ENCODE measurements at places on chromosomes 13 and 19. TPM values are rescaled to one million over a fixed set of nuclear protein-coding genes. Genes with fewer than 3 reads are reported as not detected.

NLRP11 gene
- not detected for total RNA-seq

RXFP2 gene
- total RNA-seq = 1.0 TPM

GRCh38 chr13:41061914-41062837, 867 bp downstream of the WBP4 start:
- peak overlapping the region; percentile 90 for H3K4me3 ChIP-seq
- peaks cover 40% of the 10 kb centered on the region for H3K4me1 ChIP-seq
- DNase-seq = peak; percentile 19
- peaks cover 15% of the 10 kb centered on the region for H3K36me3 ChIP-seq
- no peaks in the 10 kb centered on the region for H3K27me3 ChIP-seq

DNA sequence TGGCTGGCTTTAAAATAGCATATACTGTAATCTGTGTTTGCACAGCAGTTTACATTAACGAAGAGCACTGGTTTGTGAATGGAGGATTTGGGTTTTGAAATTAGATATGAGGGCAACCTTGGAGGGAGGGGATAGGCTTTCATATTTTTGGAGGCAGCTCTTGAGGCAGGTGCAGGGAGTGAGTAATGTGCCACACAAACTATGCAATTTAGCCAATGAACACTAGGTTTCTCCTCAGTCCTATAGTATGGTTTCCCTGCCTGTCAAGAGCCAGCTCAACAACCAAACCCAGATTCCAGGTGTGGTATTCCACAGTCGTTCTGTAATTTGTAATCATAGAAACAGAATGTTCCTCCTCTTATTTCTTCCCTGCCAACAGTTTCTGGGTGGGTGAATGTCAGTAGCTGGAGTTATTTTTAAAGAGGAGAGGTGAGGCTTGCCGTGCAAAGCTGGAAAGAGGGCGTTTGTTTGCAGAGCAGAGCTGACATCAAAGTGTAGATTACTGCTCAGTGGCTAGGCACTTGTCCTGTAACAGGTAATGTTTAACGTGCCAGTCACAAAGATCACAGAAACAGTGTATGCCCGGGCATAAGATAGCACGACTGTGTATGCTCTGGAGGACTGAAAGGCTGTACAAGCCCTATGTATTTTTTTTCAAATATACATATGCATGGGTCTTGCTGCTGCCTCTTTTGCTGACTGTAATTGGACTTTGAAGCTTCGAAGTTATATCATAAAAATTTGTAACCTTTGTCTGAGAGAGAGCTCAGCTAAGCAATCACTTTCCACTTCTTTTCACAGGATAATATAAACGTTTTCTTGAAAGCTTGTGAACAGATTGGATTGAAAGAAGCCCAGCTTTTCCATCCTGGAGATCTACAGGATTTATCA, 124.2 kb downstream of the LMO7 start:
- no peak for DNase-seq
- peak overlapping the region; percentile 22 for H3K4me3 ChIP-seq
- no peaks in the 10 kb centered on the region for H3K36me3 ChIP-seq
- no peaks in the 10 kb centered on the region for H3K27me3 ChIP-seq
- peak overlapping the region; percentile 58 for H3K27ac ChIP-seq

DNA sequence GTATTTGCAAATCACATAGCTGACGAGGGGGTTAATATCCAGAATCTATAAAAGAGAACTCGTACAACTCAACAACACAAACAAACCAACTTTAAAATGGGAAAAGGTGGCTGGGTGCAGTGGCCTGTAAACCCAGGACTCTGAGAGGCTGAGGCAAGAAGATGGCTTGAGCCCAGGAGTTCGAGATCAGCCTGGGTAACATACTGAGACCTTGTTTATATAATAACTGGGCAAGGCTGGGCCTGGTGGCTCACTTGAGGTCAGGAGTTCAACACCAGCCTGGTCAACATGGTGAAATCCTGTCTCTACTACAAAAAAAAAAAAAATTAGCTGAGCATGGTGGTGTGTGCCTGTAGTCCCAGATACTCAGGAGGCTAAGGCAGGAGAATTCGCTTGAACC, 21.8 kb upstream of the TM6SF2 start:
- no peaks in the 10 kb centered on the region for H3K4me1 ChIP-seq
- peaks cover 15% of the 10 kb centered on the region for H3K36me3 ChIP-seq
- DNase-seq = no peak

DNA sequence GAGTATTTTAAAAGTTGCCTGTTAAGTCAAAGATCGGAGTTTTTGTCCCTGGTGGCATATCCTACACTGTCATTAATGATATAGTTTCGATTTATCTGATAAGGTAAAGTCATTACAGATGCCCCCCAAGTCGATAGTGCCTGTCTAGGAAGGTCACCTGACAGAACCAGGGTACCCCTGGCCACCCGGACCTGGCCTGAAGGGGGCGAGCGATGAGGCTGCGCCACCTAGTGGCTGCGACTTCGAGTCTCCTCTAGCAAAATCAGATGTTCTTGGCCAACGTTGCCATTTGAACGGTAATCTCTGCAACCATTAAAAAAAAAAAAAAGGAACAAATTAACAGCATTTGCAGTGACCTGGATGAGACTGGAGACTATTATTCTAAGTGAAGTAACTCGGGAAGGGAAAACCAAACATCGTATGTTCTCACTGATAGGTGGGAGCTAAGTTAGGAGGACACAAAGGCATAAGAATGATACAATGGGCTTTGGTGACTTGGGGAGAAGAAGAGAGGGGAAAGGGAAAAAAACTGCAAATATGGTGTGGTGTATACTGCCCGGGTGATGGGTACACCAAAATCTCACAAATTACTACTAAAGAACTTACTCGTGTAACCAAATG, 565.1 kb downstream of the LIG4 start:
- no peak overlapping the region for H3K4me3 ChIP-seq
- no peaks in the 10 kb centered on the region for H3K4me1 ChIP-seq
- peak; percentile 15 for DNase-seq

DNA sequence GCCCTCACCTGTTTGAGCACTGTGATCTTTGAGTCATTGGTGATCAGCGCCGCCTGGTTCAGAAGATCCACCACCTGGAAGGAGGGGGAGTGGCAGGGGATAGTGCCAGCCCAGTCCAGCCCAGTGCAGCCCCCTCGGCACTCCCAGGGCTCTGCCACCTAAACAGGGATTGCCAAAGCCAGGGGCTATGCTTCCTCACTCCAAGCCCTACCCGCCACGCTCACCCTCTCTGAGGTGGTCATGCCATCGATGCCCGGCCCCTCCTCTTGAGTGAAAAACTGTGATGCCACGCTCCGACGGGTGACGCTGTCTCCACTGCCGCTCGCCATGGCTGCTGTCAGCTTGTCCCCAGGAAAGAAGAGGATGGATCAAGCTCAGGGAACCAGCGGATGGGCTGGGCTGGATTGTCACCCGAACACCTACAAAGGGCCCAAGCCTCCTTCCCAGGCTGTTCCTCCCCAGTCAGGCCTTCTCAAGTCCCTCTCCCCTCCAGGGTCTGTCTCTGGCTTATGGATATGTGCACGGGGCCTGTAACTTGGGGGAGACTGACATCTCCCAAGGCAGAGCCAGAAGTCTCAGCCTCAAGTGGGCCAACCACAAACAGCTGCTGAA, 8.7 kb downstream of the SYMPK start:
- no peak overlapping the region for H3K27ac ChIP-seq
- peaks cover 30% of the 10 kb centered on the region for H3K36me3 ChIP-seq
- no peak overlapping the region for H3K4me3 ChIP-seq
- no peaks in the 10 kb centered on the region for H3K27me3 ChIP-seq
- no peak for DNase-seq
